Peyer's patch (tissue), 4 donors: ENCODE measurements at places on chromosomes 1 and 21. TPM values are rescaled to one million over a fixed set of nuclear protein-coding genes. Genes with fewer than 3 reads are reported as not detected.

- no peak for DNase-seq
Measured at GRCh38 chr1:9827558-9828185, 3.9 kb upstream of the CLSTN1 start.

DNA sequence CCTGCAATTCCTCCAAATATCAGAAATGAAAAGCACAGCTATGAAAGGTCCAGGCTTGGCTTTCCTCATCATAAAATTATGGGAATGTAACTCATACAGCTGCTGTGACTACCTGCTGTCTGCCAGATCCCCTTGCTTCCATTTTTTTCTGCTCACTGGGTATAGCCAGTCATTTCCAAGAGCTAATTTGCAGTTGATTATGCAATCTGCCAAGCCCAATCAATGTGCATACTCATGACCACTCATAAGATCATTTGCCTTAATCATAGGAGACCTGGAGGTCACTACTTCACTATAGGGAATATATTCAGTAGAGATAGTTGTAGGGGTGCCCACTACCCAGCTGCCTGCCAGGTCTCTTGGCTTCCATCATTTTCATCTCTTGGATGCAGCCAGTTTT, 417.7 kb upstream of the ZRANB2 start:
- DNase-seq, result no peak

DNA sequence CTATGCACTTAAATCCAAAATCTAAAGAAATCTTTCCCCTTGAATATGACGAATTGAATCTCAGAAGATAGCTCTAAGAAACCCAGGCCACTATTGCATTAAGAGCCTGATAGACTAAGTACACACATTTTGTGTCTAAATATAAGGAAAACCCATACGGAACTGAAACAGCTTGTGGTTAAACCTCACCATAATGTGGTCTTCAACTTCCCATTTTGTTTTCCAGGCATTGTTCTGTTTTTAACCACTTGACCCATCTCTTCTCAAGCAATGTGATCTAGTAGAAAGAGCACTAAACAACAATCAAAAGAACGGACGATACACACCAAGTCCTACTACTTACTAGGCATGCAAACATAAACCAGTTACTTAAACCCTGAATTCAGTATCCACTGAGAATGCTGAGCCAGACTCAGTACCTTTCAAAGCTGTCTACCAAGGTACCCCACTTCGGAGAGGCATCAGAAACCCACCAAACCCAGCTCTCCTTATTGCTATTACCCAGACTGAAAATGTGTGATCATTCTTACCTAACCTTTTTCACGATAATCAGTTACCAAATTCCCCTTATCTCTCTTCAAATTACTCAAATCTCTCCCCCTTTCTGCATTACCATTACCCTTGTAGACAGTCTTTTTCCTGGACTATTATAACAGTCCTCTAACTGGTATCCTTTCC, 12.8 kb downstream of the OTUD7B start:
- no peak for DNase-seq

DNA sequence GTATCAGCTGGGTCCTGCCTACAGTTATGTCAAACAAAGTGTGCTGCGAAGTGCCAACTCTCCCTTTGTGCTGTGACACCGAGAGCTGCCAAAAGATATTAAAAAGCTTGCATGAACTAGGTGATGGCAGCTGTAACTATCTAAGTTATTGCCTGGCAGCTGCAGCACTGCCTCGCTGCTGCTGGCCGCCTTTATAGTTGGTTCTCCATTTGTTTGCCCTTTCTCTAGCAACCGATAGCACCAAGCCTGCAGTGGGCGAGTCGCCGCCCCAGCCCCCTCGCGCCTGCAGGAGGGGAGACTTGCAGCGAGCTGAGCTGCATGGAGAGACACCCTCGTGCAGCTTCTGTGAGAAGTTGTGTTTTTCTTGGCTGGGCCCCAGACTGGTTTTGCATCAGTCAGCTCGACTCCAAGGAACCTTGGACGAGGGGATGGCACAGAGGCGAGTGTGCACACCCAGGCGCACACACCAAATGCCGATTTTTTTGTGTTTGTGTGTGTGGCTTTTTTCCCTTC, 330.6 kb downstream of the RPS6KC1 start:
- no peak for DNase-seq

Gene FCGR2B
- total RNA-seq, result 50.3 TPM

Gene SPRR2A
- not detected for total RNA-seq

Gene AMIGO1
- total RNA-seq, result 7.4 TPM
